ENCODE measurements at places on chromosomes 3 and 15.

- no peak for DNase-seq
These were observed 77.3 kb downstream of the APBA2 start for GRCh38 chr15:28962851-28963710.

GRCh38 chr3:138397983-138398382 lies 36.4 kb upstream of the ESYT3 start:
- DNase-seq: no peak

- no peak for DNase-seq
These were observed 58.9 kb downstream of the CNOT10 start for GRCh38 chr3:32743934-32744333.

GRCh38 chr15:80106051-80106450 lies 46.6 kb downstream of the ZFAND6 start:
- DNase-seq: no peak

- no peak for DNase-seq
These were observed 70.3 kb upstream of the SMAD3 start for GRCh38 chr15:66994927-66995656.

DNA sequence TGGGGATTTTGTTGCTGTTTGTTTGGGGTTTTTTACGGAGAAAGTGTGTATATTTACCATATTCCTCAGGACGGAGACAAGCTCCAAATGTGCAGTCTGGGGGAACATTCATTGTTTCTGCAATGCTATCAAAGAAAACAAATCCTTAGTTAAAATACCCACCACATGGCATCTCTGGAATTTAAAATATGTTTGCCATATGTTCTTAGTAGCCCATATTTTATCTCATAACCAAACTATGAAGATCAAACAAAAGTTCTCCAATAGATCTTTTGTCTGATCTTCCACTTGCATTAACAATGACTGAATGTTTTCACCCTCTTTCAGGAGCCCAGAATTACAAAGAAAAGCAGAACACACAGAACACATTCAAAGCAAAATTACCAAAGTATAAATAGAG lies 35.3 kb downstream of the EFHB start:
- no peak for DNase-seq

- peak; percentile 17 for DNase-seq
These were observed 7.4 kb downstream of the EDEM1 start for GRCh38 chr3:5194801-5195509.

DNA sequence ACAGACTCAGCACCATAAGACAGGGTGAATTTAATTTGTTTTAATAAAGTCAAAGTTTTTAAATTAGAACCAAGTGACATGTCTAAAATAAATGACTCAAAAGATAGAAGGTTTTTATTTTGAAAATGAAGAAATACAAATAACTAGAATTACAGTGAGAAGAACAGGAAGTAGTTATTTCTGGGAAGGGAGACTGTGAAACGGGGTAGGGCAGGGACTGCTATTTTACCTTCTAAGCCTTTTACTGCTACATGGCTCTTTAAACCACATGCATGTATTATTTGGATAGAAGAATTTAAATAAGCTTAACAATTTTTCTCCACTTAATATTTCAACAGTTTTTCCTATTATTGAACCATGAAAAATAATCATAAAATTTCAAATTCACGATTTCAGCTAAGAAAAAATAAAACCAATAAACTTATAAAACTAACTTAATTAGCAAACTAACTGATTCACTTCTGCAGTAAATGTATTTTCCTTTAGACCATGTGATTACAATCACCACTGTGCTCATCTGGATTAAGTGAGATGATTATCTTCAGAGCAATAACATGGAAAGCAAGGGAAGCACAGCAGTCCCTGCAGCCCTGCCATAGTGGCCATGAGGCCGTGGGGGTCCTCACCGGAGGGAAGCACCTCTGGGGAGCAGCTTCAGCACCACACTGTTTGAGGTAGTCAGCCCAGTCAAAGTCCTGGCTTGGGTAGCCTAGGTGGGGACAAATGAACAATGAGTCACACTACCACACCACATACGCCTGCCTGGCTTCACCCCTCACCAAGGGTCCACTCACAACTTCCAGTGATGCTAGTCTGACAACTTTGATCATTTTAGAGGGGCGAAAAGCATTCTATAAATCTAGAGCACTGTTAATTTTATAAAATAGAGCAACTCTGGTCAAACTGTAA lies 28.3 kb upstream of the STIMATE start:
- DNase-seq: no peak

GRCh38 chr3:87359025-87359424 lies 82.6 kb upstream of the POU1F1 start:
- DNase-seq: no peak

- no peak for DNase-seq
These were observed 139.7 kb upstream of the CPNE4 start for GRCh38 chr3:132174500-132174899.

DNA sequence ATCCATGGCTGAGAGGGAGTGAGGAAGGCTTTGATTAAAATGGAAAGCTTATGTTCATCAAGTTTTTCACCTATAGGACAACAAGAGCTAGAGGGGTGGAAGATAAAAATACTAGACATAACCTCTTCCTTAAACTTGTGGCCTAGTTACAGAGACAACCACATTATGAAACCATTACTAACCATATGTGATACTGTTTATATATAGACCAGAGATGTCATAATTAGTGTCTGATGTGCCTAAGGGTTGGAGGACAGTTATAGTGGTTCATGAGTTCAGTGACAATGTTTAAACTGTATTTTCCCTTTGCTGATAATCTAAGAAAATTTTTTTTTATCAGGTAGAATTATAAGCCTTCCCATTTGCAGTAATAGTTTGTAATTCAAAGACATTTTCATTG lies 23.7 kb downstream of the PHLDB2 start:
- DNase-seq: no peak

DNA sequence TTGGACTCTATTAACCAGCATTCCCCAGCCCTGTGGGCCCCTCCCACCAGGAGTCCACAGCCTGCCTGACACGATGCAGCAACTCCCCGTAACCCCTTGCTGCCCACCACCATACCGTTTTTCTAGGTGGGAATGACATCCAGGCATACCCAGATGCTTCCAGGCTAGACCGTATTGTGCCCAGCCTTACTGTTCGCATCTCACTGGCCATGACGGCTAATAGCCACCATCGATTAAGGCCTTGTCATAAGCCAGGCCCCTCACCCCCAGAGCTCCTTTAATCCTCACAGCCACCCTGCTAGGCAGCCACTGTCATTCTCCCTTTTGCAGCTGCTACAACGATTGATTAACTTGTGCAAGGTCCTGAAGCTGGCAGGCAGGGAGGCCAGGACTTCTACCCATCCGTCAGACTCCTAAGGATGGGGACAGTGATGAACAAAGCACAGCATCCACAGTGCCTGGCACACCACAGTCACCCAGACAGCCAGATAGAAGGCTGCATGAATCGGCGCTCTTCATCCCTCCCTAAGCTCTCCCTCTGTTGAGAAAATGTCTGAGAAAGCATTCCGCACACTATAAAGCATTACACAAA lies 60.0 kb upstream of the FLNB start:
- no peak for DNase-seq

GRCh38 chr3:187016639-187017345 lies 86.5 kb downstream of the ST6GAL1 start:
- no peak for DNase-seq
